Non-pigmented ciliary epithelial cell (primary cell): ENCODE measurements at places on chromosomes 11 and 22.

DNA sequence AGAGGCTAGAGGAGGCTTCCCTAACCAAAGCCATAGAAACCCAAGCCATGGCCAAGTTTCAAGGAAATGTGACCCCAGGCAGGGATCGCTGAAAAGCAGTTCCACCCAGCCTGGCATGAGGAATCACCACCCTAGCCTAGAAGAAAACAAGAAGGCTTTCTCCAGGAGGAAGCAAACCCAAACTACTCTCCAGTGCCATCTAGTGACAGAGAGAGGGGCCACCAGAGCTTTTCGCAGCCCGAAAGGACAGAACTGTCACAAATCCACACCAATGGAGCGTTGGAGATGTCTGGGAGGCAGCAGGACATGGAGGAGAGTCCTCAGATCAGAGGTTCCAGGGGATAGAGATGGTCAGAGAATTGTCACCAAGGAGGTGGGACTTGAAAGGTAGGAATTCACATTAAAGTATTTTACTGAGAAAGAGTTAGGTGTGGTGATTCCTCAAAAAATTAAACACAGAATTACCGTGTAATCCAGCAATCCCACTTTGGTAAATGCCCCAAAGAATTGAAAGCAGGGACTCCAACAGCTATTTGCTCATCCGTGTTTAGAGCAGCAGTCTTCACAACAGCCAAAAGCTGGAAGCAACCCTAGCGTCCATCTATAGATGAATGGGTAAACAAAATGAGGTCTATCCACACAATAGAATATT, 67.3 kb upstream of the NUP50 start:
- no peak for DNase-seq

DNA sequence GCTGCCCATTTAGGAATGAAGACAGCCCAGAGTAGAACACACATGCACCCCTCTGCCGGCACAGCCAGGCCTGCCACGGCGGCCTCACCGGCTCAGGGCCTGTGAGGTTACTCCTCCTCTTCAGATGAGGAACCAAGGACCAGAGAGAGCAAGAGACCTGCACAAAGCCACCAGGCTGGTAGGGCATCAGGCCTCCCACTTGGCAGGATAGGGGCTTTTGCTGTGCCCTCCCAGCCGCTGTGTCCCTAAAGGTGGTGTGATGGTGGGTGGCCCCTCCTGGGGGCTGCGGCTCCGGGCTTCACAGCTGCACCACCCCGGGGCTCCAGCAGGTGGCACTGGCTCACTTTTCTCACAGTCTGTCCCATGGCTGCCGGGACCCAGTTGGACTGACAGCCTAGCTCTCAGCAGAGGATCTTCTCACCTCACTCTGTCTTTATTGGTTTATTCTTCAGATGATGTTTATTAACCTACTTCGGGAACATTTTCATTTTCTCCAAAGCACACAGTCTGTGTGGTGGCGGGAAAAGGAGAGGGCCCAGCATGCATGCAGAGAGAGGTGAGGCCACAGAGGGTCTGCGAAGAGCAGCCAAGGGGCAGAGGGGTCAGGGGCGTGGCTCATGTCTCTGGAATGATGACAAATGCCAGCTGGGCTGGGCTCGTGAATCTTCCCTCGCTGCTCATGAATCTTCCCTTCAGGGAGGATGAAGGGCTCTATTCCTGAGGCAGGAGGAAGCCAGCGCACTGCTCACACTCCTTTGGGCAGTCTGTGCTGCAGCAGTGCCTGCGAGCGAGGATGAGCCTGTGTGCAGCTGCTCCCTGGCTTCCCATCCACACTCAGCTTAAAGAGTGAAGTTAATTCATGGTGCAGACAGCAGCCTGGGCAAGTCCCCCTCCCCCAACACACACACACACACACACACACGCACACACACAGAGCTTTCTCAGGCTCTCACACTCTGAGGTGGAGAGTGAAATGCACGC, 101.1 kb upstream of the PITPNB start:
- DNase-seq: no peak

DNA sequence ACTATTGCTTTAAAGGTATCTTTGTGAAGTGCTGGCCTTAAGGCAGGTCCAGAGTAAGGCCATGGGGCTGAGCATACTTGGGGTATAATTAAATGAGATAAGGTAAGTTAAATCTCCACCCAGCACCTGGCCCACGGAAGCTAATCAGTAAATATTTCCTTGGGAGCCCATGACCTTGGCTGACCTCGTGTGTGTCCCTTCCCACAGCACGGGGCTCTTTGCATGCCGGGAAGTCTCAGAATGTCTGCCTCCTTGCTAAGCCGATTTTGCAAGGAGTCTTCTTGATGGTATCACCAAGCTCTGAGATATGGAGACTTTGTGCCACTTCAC, 46.5 kb downstream of the ADM start:
- no peak for DNase-seq

DNA sequence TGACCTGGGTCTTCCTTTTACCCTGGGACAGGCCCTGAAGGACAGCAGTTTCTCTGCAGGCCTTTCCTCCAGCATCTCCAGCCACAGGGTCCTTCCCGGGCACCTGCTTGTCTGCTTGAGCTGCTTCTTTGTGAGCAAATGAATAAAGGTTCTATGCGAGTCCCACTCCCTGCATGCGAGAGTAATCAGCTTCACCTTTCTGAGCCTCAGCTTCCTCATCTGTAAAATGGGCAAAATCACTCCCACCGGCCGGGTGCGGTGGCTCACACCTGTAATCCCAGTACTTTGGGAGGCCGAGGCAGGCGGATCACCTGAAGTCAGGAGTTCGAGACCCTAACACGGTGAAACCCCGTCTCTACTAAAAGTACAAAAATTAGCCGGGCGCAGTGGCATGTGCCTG, 31.1 kb downstream of the IFT27 start:
- DNase-seq: no peak

GRCh38 chr11:126698576-126698975, 302.0 kb downstream of the KIRREL3 start:
- DNase-seq: no peak
